ENCODE measurements at places on chromosomes 1 and 21.

GRCh38 chr1:212696721-212697331, 2.8 kb downstream of the BATF3 start:
- DNase-seq: no peak

GRCh38 chr1:3689138-3689750, 36.9 kb downstream of the TP73 start:
- DNase-seq: no peak

- no peak for DNase-seq
These were observed 26.4 kb downstream of the CAPN2 start for GRCh38 chr1:223738465-223739365.

- no peak for DNase-seq
These were observed 51.8 kb upstream of the SLC16A1 start for GRCh38 chr1:113007706-113008364.

DNA sequence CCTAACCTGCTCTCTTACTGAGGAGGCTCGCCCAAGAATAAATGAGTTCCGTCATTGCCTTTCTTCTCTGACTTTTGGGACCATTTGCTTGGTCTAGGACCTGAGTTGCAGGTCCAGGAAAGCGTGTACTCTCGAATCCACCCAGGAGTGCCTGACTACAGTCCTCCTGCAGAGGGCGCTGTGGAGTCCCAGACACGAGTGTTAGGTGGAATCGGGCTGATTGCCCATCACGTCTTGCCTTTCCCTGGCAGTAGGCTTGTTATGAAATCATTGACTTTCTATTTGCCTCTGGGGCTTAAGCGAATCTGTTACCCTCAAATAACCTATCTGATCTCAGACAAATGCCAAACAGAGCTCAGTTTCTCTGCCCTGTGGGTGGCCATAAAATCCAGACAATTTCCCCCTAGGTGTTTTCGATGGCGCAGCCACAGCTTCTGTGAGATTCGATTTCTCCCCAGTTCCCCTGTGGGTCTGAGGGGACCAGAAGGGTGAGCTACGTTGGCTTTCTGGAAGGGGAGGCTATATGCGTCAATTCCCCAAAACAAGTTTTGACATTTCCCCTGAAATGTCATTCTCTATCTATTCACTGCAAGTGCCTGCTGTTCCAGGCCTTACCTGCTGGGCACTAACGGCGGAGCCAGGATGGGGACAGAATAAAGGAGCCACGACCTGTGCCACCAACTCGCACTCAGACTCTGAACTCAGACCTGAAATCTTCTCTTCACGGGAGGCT, at the start of gene IL20:
TSS of gene IL20 (plus strand) at position 685 of the 733 bp plus-strand sequence. CDS start 230 bp downstream, outside the sequence.
- DNase-seq: peak; percentile 76

GRCh38 chr1:178371933-178372388, 124.8 kb downstream of the CLEC20A start:
- DNase-seq: no peak

DNA sequence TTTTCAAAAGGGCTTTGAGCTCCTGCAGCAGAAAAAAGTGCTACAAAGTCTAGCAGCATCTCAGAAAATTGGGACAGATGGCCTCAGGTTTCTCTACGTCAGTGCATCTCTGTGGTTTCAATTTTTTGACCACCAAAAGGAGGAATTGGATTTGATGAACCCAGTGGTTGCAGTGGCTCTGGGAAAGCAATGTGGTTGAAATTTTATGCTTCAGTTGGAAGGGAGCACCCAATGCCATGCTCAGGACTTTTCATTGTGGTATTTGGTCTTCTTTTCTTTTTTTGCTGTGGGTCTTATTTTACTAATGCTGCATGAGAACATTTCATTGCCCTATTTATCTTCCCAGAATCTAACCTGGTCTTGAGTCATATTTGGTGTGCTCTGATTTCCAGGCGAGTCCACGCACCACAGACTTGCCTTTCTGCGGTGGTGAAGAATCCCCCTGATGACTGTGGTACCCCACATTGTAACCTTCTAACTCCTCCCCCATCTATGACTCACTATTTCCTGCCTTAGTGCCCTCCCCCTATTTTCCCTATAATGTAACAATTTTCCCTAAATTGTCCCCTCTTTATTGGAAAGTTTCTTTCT, 56.7 kb downstream of the S1PR1 start:
- peak; percentile 17 for DNase-seq

- no peak for DNase-seq
These were observed 78.1 kb upstream of the RAB4A start for GRCh38 chr1:229192853-229193252.

DNA sequence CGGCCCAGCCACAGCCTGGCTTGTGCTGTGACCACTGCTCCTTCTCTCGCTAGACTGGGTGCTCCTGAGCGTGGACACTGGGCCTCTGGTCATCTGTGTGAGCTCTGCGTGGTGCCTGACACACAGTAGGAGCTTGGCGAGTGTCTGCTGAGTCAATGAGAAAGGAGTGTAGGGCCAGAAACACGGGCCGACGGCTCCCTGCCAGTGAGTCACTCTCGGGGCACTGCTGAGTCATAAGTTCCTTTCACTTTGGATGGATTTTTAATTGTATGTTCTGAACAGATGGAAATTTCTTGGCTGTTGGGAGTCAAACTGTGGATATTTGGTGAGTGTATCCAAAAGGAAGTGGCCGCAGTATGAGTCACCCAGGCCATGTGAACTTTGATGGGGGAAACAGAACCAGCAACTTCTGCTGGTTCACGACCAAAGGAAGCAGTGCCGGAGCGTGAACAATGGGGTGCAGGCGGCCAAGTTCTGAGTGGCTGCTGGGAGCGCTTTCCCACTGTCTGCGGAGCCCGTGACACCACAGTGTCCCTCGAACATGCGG, 41.0 kb upstream of the COL18A1 start:
- no peak for DNase-seq

GRCh38 chr1:77688939-77689338, 6.5 kb upstream of the ZZZ3 start:
- no peak for DNase-seq

DNA sequence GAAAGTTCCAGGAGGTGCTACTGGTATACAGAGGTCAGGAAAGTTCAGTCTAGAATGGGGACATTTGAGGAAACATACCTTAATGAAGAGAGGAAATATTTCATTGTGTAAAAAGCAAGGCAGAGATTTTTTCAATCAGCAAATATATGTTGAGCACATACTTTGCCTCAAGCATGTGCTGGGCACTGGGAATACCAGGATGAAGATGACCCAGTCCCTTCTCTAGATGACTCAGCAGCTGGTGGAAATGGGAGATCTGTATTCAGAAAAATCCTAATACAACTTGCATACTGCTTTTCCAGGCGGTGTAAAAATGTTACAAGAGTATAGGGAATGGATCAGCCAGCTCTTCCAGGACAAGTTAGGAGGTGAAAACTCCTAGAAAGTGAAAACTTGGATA, 229.3 kb downstream of the FGGY start:
- DNase-seq: no peak

- DNase-seq: no peak
These were observed 2.5 kb upstream of the GJC2 start for GRCh38 chr1:228147151-228147693.

GRCh38 chr21:15841856-15842564, 112.2 kb downstream of the USP25 start:
- DNase-seq: no peak

DNA sequence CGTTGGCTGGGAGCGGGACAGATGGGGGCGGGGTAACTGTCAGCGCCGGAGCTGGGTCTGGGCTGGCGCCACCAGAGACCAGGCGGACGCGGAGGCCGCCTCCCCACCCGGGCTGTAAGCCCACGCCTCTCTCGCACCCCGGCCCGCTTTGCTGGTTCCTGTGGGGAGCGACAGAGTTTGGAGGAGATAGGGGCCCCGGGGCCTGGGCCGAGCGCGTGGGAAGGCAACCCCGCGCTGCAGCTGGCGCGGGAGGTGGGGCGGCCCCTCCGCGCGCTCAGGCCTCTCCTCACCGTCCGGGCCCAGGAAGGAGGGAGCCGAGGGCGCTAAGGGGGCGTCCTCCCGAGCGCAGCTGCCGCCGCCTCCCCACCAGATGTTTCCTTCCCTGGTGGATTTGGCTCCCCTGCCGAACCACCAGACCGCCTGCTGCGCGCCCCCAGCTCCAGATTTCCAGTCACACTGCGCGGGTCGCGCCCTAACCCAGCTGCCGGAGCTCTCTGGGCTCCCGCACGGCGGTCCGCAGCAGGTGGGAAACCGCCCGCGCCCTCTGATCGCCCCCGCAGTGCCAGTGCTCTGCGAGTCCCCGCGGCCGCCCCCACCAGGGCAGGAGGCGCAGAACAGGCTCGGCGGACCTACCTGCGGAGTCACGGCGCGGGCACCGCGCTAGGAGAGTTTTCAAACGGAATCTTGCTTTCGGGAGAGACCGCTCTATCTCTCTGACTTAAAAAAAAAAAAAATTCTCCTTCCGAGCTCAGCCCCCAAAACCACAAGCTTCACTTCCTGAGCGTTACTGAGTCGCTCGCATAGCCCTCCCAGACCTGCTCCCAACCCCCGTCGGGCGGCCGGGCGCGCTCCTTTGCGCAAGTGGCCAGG, 1.1 kb downstream of the GFI1 start:
- peak; percentile 83 for DNase-seq

GRCh38 chr21:25513810-25514209, 93.5 kb downstream of the MRPL39 start:
- DNase-seq: no peak

- no peak for DNase-seq
These were observed 76.5 kb upstream of the SDC3 start for GRCh38 chr1:30984991-30985503.

- peak; percentile 59 for DNase-seq
These were observed 28.2 kb downstream of the VAV3 start for GRCh38 chr1:107936498-107937481.

GRCh38 chr1:228342627-228343190, 63.9 kb downstream of the TRIM11 start:
- DNase-seq: no peak

DNA sequence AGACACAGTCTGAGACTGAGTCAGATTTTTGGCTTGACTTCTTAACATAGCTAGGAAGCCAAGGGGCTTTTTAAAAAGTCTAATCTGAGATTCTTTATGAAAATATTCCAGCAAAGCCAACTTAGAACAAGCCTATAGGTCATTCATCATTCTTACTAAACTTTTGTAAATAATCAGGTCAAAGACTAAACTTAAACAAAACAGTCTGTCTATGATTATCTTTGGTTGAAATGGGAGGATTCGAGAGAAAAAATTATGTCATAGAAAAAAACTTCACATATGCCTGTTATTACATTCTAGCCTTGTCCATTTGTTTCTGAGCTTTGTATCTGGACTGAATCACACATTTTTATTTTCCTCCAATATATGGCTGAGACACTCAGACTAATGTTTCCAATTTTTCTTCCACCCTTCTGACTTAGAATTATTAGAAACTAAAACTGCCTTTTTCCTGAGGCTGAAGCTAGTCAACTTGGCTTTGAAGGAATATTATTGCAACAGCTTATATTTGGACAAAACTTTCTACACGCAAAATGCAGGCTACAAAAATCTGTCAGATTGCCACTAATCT, 83.3 kb downstream of the ETS2 start:
- DNase-seq: no peak

- peak; percentile 32 for DNase-seq
These were observed 6.7 kb upstream of the SLC9A1 start for GRCh38 chr1:27161594-27161993.

DNA sequence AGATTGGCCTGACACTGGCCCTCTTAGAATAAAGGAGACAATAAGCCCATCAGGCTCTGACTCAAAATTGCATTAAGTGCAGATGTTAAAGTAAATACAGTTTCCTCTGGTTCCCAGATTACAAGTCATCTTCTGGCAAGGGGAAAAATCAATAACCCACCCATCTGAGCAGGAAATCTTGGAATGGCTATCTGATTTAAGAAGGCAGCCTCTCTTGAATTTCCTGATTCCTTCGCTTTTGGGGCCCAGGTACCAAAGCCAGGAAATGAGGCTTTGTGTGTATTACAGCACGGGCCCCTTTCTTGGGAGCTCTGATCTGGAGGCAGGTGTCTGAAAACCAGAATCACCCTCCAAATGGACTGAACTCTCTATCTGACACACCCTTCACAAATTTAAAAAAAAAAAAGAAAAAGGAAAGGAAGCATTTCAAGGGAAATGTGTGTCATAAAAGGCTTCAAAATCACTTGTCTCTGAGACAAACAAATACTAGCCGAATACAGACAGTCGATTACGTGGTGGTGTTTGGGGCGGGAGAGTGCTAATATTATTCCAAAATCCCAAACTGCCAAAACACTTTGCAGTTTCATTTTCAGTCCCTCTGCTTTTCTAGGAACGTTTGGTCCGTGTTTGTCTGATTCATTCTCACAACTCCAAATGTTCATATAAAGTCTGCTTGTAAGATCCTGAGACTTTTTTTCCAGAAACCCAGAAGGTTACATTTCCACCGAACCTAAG, 240.9 kb upstream of the CAMK1G start:
- no peak for DNase-seq

- DNase-seq: peak; percentile 16
These were observed at the start of gene CDC42BPA for GRCh38 chr1:227318016-227318852. TSS of gene CDC42BPA (minus strand) at chr1:227318492. CDS start at chr1:227317182, 1,310 bp downstream.

- no peak for DNase-seq
These were observed 853 bp downstream of the TTC22 start for GRCh38 chr1:54800041-54800898.

DNA sequence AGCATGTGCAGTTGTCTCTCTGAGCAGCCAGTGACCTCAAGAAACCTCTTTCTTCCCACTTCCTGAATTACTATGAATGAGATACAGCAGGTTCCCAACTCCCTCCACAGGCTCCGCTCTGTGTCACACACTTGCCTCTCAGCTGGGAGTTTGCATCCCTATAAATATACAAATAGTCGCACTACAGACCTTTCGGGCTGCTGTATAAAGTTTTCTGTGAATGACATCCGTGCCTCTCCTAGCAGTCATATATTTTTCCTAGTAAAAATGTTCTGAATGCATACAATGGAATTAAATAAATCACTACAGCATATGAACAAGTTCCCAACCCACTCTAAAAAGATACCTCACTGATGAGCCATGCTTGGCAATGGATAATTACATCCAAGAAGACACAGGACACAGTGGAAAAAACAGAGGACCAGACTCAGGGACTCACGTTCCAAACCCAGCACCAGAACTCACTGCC, 66.8 kb downstream of the CAPZB start:
- DNase-seq: no peak

- DNase-seq: no peak
These were observed 32.5 kb upstream of the RGS4 start for GRCh38 chr1:163036671-163037070.

GRCh38 chr1:18575620-18576019, 55.0 kb upstream of the PAX7 start:
- DNase-seq: peak; percentile 36

DNA sequence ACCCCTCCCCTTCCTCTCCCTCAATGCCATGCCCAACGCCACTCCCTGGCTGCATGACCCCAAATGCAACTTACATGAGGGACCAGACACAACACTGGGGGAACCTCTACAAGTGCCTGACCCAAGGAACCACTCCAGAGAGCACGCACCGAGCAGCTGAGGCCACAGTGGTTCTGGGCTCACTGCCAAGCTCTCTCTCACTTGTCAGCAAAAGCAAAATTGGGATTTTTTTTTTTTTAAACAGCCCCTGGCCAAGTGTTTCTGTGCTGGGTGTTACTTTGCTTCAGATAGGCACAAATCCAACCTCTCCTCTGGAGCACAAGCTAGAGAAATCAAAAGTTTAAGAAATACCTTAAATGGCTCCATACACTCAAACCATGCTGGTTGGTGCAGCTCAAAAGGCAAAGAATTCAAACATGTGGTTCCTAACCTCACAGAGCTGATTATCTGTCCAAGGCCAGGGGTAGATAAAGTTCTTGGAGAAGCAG, 363.0 kb downstream of the SETD4 start:
- DNase-seq: no peak
